ENCODE measurements at places on chromosomes 3 and 15.

- DNase-seq, result peak; percentile 57
Measured at GRCh38 chr15:63593705-63594671, 3.2 kb upstream of the FBXL22 start.

DNA sequence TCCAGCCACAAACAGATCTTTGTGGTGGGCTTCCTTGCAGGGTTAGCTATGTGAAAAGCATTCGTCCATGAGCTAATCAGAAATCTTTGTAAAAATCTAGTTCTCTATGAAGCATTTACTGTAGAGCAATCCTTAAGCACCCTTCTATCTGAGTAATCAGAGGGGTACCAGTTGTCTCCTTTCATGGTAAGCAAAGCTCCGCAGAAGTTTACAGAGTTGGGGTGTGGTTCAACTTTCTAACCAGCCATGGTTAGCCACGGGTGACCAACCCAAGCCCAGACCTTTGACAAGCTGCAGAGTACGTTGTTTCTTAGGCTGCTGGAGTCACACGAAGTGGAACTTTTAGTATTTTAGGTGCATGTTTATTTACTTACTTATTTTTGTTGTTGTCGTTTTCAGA, 77.4 kb downstream of the FLNB start:
- DNase-seq, result no peak

GRCh38 chr3:51393564-51393963, 2.5 kb downstream of the RBM15B start:
- no peak for DNase-seq

GRCh38 chr3:126558336-126559071, at the start of gene C3orf22:
Gene C3orf22 (minus strand): TSS chr3:126558932. CDS start chr3:126553390, 5,542 bp downstream.
- DNase-seq, result no peak

GRCh38 chr15:84625123-84625522, 24.3 kb downstream of the ZSCAN2 start:
- DNase-seq, result no peak
